ENCODE measurements at places on chromosomes 7 and 10.

DNA sequence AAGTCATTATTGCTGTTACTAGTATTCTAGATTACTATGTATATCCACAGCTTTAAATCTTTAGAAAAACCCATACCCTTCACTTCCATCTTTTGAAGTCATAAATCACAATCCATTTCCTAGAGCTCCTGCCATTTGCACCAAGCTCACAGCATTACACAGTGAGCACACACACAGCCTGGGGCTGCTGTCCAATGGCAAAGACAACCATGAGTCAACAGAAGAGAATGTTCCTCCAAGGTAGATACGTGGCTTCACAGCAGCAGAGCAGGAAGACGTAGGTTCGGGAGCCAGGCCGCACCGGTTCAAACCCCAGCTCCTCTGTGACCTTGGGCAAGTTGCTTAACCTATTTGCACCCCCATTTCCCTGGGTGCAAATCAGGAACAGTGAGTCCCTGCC, 234.6 kb downstream of the DIP2C start:
- peak; percentile 41 for DNase-seq

DNA sequence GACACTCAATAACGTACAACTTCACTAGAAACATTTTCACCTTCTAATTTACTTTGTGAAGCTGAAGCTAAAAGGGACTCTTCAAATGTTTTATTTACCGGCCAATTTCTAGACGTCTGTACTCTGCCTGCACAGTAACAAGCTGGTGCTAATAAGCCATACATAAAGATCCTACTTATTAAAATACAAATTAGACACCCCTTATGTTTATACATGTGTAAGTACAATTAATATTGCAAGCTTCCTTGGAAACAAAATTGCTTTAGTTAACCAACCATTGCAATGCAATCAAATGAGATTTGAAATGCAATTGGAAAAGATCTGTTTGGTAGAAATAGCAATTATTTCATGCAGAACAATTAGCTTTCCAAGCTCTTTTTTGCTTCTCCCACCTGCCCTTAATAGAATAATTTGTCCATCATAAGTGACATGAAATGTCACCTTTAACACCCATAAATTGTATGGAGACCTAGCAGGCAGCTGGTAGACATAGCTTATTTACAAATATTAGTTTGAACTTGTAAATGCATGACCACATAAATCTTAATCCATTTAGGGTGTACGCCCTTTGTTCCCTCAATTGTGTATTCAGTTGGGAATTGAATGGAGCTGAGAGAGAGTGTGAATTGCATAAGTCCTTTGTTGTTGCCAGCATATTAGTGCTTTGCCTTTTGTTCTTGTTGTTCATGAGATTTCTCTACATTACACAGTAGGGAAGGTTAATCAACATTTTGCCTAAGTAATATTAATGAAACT, 277.1 kb downstream of the CACNA2D1 start:
- DNase-seq, result no peak

- no peak for DNase-seq
Observed at GRCh38 chr10:93143281-93143680, 69.6 kb downstream of the CYP26A1 start.

- DNase-seq, result no peak
Observed at GRCh38 chr7:37912756-37913155, 3.9 kb downstream of the SFRP4 start.

DNA sequence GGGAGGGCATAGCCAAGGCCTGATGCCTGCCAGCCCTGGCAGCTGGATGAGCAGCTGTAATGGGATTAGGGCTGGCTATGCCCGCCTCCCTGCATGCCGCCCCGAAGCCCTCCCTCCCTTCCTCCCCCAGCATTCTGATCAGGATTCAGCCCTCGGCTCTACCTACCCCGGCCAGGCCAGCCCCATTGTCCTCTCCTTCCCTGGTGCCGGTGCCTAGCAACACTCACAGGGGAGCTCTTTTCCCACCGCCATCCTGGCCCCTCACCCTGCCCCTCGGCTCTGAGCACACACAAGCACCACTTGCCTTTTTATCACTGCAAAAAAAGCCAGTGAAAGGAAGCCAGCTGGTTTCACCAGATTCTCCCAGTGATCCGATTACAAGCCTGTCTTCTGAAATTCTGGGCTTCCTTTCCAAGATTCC, 9.0 kb upstream of the ADCYAP1R1 start:
- DNase-seq, result peak; percentile 40

- DNase-seq, result no peak
Observed at GRCh38 chr7:4051696-4052095, 630.4 kb upstream of the FOXK1 start.

GRCh38 chr10:111934931-111935330, 248.6 kb downstream of the GPAM start:
- no peak for DNase-seq

- no peak for DNase-seq
Observed at GRCh38 chr7:19772841-19773760, at the start of gene TMEM196. TSS of gene TMEM196 (minus strand) at chr7:19773617. CDS start at chr7:19772696, 921 bp downstream.

GRCh38 chr7:115561335-115562110, 469.0 kb downstream of the TFEC start:
- DNase-seq, result no peak

DNA sequence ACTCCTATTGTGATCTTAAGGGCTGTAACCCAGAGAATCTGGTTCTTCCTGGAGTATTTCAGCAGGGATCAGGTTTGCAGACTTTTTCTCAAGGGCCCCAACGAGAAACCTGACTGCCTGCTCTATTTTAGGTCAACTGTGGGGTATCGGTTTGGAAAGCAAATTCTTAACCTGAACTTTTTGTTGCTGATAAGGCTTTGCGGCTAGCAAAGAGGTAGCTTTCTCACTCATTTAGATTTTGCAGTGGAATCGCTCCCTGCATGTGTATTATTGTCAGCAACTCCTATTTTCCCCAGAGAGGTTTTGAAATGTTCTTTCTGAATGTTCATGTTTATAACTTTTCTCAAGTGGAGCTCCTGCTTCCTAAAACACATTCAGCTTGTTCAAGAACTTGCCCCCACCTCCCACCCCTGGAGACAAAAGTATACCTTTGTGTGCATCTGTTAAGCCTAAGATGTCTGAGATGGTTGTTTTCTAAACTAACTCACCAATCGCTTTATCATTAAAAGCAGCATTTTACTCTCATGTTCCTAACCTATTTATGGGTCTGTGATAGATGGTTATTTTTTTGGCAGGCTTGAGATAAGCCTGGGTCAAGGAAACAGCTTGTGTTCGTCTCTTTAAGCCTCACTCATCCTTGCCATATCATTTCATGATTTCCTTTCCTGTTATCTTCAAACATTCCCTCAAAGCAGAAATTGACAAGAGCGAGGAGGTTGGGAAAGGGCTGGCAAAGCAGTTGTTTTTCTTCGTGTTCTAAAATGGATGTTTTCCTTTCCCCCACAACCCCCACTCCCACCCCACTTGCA, 129.8 kb downstream of the BAMBI start:
- no peak for DNase-seq

GRCh38 chr7:6165075-6165474, 107.3 kb downstream of the CYTH3 start:
- no peak for DNase-seq

DNA sequence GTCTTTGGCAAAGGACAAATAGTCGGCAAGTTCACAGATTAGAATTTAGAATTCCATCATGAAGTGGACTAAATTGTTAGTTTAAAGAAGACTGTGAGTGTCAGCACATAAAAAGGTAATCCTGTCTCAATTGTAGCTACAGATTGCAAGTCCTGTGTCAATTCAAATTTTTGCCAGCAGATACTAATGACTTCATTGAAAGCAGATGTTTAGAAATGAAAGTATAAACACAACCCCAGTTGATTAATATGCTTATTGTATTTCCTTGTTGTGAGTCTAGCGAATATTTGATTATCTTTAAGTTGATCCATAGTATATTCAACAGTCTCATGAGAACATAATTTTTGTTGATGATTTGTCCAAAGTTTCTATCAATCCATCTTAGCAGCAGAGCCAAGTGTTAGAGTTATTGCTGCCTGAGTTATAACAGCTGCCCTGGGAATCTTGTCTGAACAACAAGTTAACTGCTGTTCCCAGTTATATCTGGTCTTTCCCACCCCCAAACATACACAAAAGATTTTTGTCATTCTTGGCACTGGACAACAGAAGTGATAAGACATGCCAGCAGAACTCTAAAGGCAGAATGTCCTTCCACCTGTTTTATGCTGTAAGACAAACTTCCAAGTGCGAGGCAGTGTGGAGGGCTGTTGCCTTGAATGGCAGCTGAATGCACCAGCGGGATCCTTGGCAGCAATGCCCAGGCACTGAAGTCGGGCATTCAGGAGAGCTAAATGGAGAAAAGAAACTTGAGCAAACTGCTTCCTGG, 21.3 kb upstream of the HERPUD2 start:
- DNase-seq, result peak; percentile 92

DNA sequence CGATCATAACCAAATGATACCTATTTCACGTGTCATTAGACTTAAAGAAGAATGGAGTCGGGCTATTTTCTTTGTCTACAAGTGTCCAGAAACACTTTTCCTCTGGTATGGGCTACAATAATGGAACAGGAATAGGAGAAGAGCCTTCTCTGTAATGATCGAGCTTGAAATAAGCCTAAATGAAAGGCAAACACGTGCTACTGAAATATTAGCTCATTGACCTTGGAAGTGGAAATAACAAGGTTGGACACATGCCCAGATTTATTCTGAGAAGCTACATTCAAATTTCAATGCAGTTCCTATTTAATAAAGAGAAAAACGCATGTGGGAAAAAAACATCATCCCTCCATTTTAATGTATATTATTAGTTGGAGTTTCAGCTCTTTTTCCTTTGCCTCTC, 254.7 kb upstream of the PTER start:
- no peak for DNase-seq

GRCh38 chr7:100693312-100694097, 545 bp downstream of the GIGYF1 start:
- peak; percentile 78 for DNase-seq

DNA sequence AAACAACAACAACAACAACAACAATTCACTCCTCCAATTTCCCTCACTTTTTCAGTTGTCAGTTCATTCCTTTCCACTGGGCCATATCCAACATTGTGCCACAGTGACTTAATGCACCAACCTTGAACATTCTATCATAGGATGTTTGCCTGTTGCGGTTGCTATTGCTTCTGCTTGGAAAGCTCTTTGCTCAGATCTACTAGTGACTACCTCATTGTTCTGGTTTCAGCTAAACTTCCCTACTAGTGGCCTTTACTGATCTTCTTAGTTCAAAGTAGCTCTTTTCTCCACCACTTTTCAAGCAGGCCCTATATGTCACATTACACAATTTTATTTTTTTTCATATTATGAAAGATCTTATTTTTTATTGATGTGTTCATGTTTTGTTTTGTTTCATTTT, 9.8 kb upstream of the STEAP4 start:
- DNase-seq, result no peak

GRCh38 chr10:83806717-83807116, 332.6 kb upstream of the GHITM start:
- DNase-seq, result no peak

DNA sequence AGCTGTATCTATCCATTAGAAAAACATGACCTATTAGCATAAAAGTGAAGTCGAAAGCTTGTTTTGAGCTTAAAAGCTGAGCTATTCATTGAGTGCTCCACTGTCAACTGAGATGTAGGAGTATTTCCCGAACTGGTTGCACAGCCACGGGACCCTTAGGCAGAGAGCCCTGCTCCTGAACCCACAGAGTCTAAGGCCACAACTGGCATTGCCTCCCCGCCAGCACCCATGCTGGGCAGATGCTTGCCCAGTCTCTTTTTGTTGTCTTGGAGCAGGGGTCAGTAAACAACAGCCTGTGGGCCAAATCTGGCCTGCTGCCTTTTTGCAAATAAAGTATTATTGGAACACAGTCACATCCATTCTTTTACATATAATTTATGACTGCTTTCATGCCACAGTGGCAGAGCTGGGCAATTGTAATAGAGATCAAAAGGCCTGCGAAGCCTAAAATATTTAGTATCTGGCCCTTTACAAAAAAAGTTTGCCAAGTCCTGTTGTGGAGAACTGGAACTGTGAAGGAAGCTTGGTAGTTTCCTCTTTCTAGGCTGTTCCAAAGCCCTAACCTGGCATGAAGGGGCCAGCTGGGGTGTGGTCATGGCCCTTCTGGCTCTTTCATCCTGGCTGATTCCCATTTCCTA, 58.4 kb upstream of the WAPL start:
- peak; percentile 66 for DNase-seq

GRCh38 chr7:76400248-76400647, 9.2 kb downstream of the SSC4D start:
- DNase-seq, result no peak

DNA sequence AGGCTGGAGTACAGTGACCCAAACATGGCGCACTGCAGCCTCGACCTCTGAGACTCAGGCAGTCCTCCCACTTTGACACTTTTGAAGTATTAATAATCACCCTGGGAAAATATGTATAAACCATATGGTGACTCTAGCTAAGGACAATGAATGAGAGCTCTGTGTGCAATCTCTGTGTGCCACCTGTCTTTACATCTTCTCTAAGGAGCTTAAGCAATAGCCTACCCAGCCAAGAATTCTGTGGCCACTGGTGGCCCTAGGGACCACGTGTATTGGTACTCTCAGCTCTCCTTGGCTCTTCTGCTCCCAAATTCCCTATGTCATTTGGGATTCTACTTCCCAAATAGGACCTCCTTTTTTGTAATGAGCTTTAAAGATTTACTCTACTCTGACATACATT, 23.7 kb downstream of the FGF8 start:
- no peak for DNase-seq

DNA sequence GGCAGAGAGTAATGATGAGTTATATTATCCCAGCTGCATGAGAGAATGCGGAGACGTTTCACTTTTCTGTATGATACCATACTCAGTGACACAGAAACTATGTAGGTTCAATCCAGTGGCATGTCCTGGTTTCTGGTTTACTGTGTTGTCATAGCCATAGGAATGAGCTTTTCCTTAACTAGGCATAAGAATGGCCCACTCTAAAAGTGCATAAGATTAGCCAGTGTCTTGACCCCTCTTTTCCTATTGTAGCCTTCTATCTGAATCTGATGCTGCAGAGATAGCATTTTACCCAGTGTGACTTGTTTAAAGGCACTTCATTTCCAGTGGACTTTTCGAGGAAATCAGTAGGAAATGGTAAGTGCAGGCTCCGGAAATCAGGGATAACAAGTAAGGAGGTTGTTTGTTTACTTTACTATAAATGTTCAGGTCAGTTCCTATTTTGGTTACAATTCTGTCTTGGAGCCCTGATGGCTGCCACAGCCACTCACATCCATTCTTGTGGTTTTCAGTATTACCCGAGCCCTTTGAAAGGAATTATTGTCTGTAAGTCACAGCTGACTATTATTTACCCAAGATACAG, 70.5 kb downstream of the SEMA3A start:
- no peak for DNase-seq

DNA sequence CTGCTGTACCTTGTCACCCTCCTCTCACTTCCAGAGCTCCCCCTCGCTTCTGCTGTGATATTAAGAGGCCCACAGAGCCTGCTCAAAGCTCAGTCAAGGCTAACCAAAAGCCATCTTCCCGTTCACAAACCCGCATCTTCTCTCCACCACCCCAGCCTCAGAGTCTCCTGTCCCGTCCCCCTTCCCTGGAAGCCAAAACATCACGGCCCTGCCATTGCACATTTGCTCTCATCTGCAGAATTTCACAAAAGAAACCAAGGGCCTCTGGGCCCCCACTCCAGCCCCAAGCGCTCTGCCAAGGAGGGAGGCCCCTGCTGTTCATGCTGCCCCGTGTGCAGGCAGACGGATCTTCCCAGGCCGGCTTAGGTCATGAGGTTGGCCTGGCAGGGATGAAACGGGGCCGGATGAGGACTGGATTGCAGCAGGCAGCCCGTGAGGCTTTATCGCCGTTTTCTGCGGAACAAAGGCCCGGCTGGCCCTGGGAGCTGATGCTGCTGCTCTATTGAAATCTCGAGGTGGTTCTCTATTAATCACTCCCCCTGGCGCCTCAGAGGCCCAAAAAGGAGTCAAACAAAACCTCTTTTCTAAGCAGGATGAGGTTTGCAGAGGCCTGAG, 31.6 kb upstream of the FOXK1 start:
- DNase-seq, result no peak

- DNase-seq, result no peak
Observed at GRCh38 chr10:113354711-113355110, 198.1 kb upstream of the HABP2 start.
